Mesenchymal stem cell (in vitro differentiated cells and primary cell): ENCODE measurements at places on chromosomes 1 and 21.
A peak's percentile ranks its signal among the peaks of the same experiment; 100 is the strongest.

- no peak overlapping the region for H3K27ac ChIP-seq
- DNase-seq, result no peak
- H3K36me3 ChIP-seq, result no peaks in the 10 kb centered on the region
- H3K4me1 ChIP-seq, result peaks cover 36% of the 10 kb centered on the region
These were observed 40.4 kb upstream of the ADARB1 start for GRCh38 chr21:45033791-45034555.

- H3K4me3 ChIP-seq, result peak overlapping the region; percentile 28
- no peaks in the 10 kb centered on the region for H3K27me3 ChIP-seq
- DNase-seq, result no peak
These were observed 144.0 kb downstream of the KIF26B start for GRCh38 chr1:245298781-245299180.

DNA sequence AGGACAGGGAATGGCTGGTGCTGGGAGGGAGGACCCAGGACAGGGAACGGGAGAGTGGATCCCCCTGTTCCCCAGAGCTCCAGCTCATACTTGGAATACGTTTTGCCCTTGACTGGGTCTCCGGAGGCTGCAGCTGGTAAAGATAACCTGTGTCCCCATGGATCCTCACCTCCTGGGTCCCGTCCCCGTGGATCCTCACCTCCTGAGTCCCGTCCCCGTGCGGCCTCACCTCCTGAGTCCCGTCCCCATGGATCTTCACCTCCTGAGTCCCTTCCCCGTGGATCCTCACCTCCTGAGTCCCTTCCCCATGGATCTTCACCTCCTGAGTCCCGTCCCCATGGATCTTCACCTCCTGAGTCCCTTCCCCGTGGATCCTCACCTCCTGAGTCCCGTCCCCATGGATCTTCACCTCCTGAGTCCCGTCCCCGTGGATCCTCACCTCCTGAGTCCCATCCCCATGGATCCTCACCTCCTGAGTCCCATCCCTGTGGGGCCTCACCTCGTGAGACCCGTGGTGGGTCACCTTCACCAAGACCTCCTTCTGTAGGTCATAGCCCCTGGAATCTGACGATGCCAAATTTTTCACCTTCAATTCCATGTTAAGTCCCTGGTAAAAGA, 61.4 kb downstream of the SCCPDH start:
- H3K36me3 ChIP-seq, result peaks cover 12% of the 10 kb centered on the region
- DNase-seq, result no peak
- peaks cover 25% of the 10 kb centered on the region for H3K4me1 ChIP-seq

DNA sequence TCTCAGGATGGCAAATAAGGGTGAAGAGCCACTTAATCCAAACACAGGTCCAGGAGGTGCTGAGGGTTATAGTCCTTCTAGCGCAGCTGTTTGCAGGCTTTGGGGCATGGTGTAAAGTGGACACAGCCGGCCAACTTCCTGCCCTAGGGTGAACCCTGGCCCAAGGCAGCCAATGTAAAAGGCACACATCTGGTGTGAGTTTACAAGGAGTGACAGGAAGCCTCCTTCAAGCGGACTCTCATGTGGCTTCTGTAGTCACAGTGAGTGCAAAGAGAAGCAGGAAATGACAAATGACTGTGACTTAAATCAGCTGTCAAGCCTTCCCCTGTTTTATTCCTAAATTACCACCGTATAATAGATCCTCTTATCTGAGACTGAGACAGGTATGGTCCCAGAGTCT, 213.0 kb downstream of the CRB1 start:
- no peak overlapping the region for H3K4me3 ChIP-seq
- no peaks in the 10 kb centered on the region for H3K27me3 ChIP-seq

- peak; percentile 79 for DNase-seq
- no peak overlapping the region for H3K27ac ChIP-seq
- H3K4me3 ChIP-seq, result no peak overlapping the region
- no peaks in the 10 kb centered on the region for H3K27me3 ChIP-seq
- no peaks in the 10 kb centered on the region for H3K36me3 ChIP-seq
These were observed 155.4 kb upstream of the DUSP10 start for GRCh38 chr1:221897321-221897721.

DNA sequence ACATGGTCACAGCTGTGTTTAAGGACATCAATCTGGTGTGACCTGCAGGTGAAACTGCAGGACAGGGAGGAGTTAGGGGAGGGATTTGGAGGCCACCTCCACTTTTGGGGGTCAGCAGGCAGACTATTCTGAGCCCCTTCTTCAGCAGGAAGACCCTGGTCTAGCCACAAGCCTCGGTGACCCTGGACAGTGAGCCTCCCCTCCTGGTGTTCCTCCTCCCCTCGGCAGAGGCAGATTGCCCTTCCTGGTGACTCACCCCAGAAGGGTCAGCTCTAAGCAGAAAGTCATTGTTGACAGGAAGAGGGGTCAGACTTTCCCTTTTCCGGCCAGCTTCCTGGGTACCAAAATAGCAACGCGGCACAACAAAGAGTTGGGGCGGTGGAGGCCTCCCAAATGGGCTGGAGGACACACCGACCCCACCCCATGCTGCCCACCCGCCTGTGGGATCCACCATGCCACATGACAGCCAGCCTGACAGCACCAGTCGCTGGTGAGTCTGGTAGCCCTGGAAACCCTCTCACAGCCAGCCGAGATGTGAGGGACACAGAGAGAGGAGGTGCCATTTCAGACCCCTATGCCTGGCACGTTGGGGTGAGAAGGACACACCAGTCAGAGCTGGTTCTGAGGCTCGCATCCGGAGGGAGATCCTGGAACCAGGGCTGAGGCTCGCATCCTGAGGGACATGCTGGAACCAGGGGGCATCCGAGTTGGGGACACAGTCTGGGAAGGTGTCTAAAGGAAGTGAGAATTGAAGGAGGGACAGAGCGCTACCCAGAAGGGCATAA, 14.7 kb upstream of the CSF1 start:
- DNase-seq, result peak; percentile 82
- H3K36me3 ChIP-seq, result no peaks in the 10 kb centered on the region
- peaks cover 16% of the 10 kb centered on the region for H3K4me1 ChIP-seq
- H3K27me3 ChIP-seq, result no peaks in the 10 kb centered on the region

DNA sequence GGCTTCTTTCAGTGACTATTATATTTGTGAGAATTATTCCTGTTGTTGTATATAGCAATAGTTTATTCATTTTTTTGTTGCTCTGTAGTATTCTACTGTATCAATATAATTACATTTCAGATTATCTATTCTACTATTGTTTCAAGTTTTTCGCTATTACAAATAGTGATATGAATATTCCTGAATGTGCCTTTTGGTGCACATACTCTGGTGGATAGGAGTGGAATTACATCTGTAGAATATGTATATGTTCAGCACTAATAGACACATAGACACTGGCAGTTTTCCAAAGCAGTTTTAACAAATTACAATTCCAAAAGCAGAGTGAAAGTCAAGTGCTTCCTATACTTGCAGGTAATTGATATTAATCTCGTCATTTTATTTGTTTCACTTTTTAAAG, 696.2 kb upstream of the PRMT6 start:
- H3K36me3 ChIP-seq, result no peaks in the 10 kb centered on the region
- no peak for DNase-seq
- H3K4me1 ChIP-seq, result no peaks in the 10 kb centered on the region
- H3K27me3 ChIP-seq, result no peaks in the 10 kb centered on the region
- no peak overlapping the region for H3K27ac ChIP-seq

- peak; percentile 88 for DNase-seq
- H3K4me1 ChIP-seq, result no peaks in the 10 kb centered on the region
- H3K36me3 ChIP-seq, result no peaks in the 10 kb centered on the region
- no peak overlapping the region for H3K4me3 ChIP-seq
These were observed 314.3 kb downstream of the HHIPL2 start for GRCh38 chr1:222233444-222234158.
